Tibial artery (tissue), 4 donors: ENCODE measurements at places on chromosomes 7 and 10.
A peak's percentile ranks its signal among the peaks of the same experiment; 100 is the strongest.

DNA sequence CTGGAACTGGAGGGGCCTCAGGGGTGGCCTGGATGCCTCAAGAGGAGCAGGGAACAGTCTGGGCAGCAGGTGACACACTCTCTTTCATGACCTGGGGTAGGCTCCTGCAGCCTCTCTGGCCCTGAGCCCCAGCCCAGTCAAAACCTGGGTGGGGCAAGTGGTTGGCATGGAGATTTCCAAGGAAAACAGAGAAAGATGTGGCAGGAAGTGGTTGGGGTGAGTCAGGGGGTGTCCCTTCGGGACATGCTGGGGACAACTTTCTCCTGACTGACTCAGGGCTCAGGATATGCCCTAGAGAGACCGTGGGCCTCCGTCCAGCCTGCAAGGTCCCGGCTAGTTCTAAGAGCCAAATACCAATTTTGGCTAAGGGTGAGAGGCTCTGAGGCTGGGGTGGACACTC lies 2.9 kb downstream of the AQP1 start:
- peak; percentile 95 for DNase-seq

- no peak for DNase-seq
Observed at GRCh38 chr10:98427011-98427515, 12.1 kb upstream of the PYROXD2 start.

GRCh38 chr10:129792141-129792540 lies 171.9 kb downstream of the EBF3 start:
- no peak for DNase-seq

GRCh38 chr7:133829336-133829897 lies 297.7 kb upstream of the LRGUK start:
- no peak for DNase-seq

DNA sequence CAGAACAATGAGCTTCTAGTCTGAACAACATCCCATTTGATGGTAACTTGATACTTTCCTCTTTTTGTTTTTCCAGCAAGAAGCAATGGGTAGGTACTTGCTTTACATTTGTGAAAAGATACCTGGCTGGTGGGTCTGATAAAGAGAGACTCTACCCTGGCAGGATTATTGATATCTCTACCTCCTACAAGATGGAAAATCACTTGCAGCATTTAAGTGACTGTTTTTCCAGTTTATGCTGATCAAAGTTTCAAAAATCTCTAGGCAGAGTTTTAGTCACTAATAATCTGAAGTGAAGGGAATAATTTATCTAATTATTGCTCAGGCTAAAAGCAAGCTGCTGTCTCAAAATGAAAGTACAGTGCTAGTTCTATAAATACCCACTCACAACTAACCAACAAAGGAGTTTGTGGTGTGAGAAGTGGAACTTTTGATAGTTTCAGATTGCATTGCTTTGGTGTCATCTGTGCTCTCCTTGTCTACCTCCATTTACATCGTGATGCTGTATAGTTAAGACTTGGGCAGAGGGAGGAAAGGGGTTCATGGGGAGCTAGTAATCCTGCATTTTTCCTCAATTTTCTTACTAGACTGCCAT lies 86.0 kb upstream of the ANKRD1 start:
- no peak for DNase-seq
